T-cell (primary cell): ENCODE measurements at places on chromosomes 6 and 20. TPM values are rescaled to one million over a fixed set of nuclear protein-coding genes. Genes with fewer than 3 reads are reported as not detected.

The SAMD3 gene
- total RNA-seq: 27.5 TPM

The GSTA2 gene
- total RNA-seq: not detected

The ASIP gene
- not detected for total RNA-seq

The SLC4A11 gene
- total RNA-seq: 0.44 TPM

The HLA-DPB1 gene
- total RNA-seq: 41.2 TPM

The SPATA2 gene
- total RNA-seq: 10.4 TPM

The GABRR2 gene
- 0.49 TPM for total RNA-seq

The NHLRC1 gene
- 1.1 TPM for total RNA-seq

The TNF gene
- total RNA-seq: 21.9 TPM

The RAB44 gene
- total RNA-seq: 0.35 TPM

The ABHD16A gene
- total RNA-seq: 71.0 TPM

The ULBP1 gene
- total RNA-seq: 0.13 TPM

The SLC22A7 gene
- total RNA-seq: not detected

The CD40 gene
- total RNA-seq: 5.9 TPM

The PDYN gene
- total RNA-seq: not detected

The FAM209A gene
- 3.7 TPM for total RNA-seq

The SNAP25 gene
- not detected for total RNA-seq

The ADGB gene
- not detected for total RNA-seq

The PLN gene
- total RNA-seq: not detected

The WFDC12 gene
- total RNA-seq: not detected

The C4B gene
- 6.9 TPM for total RNA-seq

The TPD52L1 gene
- total RNA-seq: 0.89 TPM

The LIN28B gene
- total RNA-seq: not detected

The CST1 gene
- not detected for total RNA-seq

The SEMG1 gene
- not detected for total RNA-seq

The TMEM74B gene
- total RNA-seq: not detected

The C2 gene
- total RNA-seq: 3.7 TPM

The DOK5 gene
- total RNA-seq: not detected

The GATA5 gene
- not detected for total RNA-seq

The KIF16B gene
- total RNA-seq: 10.2 TPM

The FGD2 gene
- total RNA-seq: 3.0 TPM

The STMND1 gene
- not detected for total RNA-seq

The LY6G6D gene
- total RNA-seq: not detected

The GCNT2 gene
- 2.9 TPM for total RNA-seq

The TPMT gene
- total RNA-seq: 6.5 TPM

The QKI gene
- 50.2 TPM for total RNA-seq

The RBM24 gene
- not detected for total RNA-seq

The FANCE gene
- 5.6 TPM for total RNA-seq

The ZKSCAN3 gene
- 5.8 TPM for total RNA-seq

The SLC22A2 gene
- not detected for total RNA-seq

The ESR1 gene
- total RNA-seq: 7.3 TPM

The GPR63 gene
- 0.92 TPM for total RNA-seq

The NRM gene
- total RNA-seq: 5.3 TPM

The C6orf15 gene
- not detected for total RNA-seq

The C6orf52 gene
- total RNA-seq: 1.7 TPM

The SLPI gene
- total RNA-seq: 1.1 TPM

The LAMA2 gene
- 0.30 TPM for total RNA-seq

The RIPPLY2 gene
- total RNA-seq: not detected

The CFAP206 gene
- total RNA-seq: not detected

The POPDC3 gene
- total RNA-seq: not detected

The ADTRP gene
- total RNA-seq: 66.1 TPM

The AVP gene
- 0.44 TPM for total RNA-seq

The PRDM13 gene
- total RNA-seq: not detected

The RNF217 gene
- 0.89 TPM for total RNA-seq

The REM1 gene
- not detected for total RNA-seq

The OGFRL1 gene
- 7.3 TPM for total RNA-seq

The PNPLA1 gene
- 0.22 TPM for total RNA-seq

The HCK gene
- total RNA-seq: 1.5 TPM

The ARMC12 gene
- 0.82 TPM for total RNA-seq

The MMS22L gene
- 12.2 TPM for total RNA-seq
